ENCODE measurements at places on chromosomes 3 and 15.

DNA sequence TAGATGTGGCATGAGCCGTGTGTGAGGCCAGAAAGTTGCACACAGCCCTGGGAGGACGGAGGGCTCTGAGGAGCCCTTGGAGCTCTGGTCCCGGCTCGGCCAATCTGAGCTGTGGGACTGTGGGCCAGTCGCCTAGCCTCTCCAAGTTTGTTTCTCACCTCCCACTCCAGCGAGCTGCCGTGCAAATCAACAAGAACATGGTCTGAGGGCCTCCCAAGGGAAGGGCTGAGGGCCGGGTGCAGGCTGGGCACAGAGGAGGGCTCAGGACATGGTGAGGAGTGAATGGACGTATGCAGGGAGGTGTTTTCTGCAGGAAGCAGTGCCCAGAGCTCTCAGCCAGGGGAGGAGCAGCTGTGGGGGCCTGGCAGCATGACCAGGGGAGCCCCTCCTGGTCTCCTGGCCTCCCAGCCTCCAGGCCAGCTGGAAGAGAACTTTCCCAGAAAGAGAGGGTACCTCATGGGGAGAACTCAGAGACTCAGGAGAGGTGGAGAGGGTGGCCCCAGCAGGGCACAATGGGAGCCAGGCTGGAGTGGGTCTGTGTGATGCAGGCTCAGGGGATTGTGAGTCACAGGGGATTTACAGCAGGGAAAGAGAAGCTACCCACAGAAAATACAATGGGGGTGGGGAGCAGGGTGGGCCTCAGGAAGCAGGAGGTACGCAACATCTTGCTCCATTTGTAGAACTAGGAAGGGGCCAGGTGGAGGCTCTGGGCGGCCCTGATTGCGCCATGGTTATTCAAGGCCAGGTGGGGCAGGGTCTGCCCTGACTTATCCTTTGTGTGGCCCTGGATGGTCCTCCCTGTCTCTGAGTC, 24.8 kb downstream of the PSTPIP1 start:
- no peak for DNase-seq

DNA sequence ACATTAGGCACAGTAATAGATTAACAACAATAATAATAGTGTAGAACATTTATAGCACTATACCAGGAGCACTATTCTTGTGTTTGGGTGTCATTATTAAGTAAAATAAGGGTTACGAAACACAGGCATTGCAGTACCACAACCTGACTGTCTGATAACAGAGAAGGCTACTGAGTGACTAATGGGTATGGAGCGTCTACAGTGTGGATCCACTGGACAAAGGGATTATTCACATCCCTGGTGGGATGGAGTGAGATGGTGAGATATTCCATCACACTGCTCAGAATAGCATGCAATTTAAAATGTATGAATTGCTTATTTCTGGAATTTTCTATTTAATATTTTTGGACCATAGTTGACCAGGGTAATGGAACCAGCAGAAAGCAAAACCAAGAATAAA, 18.2 kb downstream of the MINDY4B start:
- no peak for DNase-seq

GRCh38 chr15:52213206-52213605, 22.0 kb upstream of the GNB5 start:
- no peak for DNase-seq

DNA sequence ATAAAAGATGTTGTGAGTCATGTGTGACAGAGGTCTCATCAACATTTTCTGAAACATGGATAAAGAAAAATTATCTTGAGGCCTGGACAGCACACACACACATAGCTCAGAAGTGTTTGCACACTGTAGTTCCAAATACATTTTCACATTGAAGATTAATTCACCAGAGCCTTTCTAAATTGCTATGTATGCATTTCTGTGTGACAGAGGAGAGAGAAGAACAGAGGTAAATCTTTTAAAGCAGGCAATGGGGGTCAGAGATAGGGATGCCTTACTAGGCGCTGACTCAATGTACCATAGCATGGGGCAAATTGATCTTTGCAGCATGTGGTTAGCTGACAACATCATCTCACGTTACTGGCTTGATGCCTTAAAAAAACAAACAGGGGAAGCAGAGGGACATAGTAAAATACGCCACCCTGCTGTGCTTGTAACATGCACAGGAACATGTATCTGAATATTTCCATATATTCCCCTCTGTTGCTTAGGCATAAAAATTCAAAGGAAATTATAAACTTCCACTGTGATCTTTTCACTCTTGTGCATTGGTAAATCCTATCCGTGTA, 7.7 kb downstream of the POU1F1 start:
- no peak for DNase-seq

DNA sequence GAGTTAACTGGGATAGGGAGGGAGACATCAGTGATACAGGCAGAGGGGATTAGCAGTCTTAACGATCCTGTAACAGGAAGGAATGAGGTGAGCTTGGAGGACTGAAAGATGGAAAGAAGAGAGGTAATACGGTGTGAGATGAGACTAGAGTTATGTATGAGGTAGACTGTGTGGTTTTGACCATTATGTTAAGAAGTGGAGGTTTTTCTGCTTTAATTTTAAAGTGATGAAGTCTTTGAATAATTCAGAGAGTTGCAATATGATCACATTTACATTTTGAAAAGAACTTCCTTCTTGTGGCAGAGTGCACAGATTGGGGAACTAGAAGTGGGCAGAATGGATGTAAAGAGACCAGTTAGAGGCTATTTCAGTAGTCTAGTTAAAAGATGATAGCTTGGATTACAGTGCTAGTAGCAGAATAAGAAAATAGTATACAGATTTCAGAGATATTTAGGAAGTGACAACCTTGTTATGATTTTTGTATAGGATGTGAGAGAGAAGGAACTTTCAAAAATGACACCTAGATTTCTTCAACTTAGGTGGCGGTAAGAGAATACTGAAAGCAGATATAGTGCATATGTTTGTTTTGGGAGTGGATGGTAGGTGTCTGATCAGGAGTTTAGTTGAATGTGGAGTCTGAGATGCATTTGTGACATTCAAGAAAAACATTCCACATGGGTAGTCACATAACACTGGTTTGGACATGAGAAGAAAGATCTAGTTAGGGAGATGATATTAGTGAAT, 40.5 kb downstream of the STT3B start:
- no peak for DNase-seq

- DNase-seq, result peak; percentile 71
Measured at GRCh38 chr15:68055224-68055705, 1.1 kb downstream of the PIAS1 start.

DNA sequence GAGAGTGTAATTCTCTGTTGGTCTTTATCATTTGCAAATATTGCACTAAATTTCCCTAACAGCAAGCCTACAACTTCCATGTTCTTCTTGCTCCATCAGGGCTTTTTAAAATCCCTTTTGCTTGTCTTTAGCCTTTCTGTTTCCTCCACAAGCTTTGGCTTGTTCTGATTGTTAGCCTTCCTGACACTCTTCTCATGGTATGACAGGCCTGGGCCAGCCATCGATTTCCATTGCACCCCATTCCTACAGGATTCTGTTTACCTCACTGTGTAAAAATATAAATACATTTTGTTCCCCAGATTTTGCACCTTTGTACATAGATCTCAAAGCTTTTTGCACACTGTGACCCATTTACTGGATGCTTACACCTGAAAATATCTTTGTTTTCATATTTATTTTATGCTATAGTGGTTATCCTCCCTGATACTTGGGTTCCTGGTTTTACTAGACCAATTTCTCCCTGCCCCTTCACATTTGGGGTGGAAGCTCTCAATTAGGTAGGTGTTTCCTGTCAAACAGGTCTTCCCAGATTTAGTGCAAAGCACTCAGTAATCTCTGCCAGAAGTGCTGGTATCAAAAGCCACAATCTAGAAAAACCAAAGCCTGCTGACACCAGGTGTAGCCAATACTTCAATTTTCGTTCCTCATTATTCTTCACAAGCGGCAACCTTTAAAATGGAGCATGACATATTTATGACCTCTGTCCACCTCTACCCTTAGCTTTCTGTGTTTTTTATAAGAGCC, 57.9 kb upstream of the PPP2R3A start:
- no peak for DNase-seq

DNA sequence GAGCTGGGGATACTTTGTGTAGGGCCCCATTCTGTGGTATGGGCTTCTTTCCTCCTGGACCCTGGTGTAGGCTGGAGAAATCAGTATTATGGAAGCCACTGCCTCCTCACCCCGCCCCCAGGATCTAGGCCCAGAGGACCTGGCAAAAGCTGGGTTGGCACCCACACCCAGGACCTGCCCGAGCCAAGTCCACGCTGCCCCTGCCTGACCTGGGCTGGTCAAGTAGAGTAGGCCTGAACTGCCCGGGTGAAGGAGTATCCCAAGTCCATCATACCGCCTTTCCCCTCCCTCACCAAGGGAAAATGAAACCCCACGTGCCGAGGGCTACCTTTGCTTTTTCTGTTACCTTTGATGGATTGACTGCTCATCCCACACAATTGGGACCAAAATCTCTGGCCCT, 37.7 kb upstream of the TRAK1 start:
- DNase-seq, result no peak

- DNase-seq, result no peak
Measured at GRCh38 chr3:28132941-28133340, 108.5 kb upstream of the CMC1 start.

DNA sequence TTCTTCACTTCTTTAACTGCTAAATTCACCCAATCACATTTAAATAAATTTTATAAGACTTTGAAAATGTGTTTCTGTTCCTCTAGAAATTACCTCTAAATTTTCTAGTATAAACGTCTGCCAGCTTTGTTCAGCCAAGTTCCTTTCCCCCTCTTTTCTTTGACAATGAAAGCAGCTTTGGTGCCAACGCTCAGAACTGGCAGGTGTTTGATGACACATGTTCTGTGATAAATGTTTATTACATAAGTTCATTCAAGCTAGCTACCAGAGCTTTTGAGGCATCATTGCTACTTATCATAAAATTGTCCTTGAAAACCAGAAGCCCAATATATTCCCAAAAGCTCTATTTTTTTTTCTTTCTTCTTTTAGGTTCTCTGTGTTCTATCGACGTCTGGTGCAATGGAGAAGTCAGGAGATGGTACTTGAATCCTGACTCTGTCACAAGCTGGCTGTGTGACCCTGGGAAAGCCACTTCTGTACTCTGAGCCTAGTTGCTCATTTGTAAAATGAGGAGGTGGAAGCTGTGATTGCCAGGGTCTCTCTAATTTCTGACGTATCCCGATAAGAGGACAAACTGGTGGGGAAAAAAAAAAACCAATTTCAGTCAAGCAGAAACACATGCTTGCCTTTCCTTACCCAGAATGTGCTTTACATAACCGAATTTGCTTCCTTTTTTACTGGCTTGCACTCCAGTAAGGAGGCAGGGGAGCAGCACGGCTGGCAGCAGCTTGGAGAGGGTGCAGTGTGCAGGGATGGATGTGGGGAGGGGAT, 187.1 kb upstream of the LPP start:
- no peak for DNase-seq

DNA sequence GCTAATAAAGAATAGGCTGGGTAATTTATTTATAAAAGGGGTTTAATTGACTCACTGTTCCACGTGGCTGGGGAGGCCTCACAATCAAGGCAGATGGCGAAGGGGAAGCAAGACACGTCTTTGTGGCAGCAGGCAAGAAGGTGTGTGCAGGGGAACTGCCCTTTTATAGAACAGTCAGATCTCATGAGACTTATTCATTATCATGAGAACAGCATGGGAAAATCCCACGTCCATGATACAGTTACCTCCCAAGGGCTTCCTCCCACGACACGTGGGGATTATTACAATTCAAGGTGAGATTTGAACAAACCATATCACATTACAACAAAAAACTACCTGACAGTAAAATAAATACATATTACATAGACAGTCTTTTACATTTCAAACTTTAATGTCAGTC, 414.9 kb downstream of the NAALADL2 start:
- no peak for DNase-seq

DNA sequence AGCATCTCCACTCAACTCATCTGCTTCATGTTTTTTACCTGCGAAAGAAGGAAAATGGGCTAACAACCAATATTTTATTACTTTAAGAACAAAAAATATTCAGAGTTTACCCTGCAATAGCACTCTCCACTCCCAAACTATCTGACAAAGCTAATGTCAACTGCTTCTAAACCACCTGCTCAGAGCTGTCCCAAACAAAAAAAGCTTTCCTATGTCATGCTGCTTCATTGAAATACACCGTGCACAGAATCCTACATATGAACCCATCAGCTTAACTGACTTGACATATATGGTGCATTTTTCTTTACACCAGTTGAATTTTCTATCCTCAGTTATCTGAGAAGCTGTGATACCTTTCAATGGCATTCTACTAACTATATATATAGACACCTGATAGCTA, 16.5 kb downstream of the SLTM start:
- DNase-seq, result no peak

GRCh38 chr3:61564395-61565059, 3.2 kb downstream of the PTPRG start:
- DNase-seq, result no peak

GRCh38 chr15:77354063-77354462, 65.8 kb downstream of the PEAK1 start:
- DNase-seq, result no peak

GRCh38 chr3:83482402-83483070, 1476.3 kb upstream of the CADM2 start:
- no peak for DNase-seq
